Activated T-cell treated with anti-CD3 and anti-CD28 coated beads for 48 hours (primary cell): ENCODE measurements at places on chromosomes 12 and 14.

- no peak for DNase-seq
Observed at GRCh38 chr14:96588410-96589257, 86.5 kb downstream of the PAPOLA start.

DNA sequence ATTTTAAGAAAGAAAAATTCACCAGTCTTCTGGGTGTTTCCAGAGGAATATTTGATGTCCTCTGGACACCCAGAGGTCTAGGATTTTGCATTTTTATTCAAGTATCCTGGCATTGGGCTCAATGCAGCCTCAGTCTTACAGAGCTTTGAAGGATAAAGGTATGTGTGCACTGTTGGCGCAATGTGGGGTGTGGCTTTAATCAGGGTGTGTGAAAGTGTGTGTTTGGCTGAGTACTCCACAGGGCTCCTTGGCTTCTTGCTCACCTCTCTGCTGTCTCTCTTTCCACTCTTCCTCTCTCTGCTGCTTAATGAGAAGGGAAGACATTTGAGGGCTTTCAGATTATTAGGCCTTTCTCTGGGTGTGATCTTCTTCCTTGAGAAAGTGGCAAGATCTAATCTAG lies 193.3 kb upstream of the CCND2 start:
- no peak for DNase-seq

- no peak for DNase-seq
Observed at GRCh38 chr12:10368206-10369171, 21.4 kb downstream of the KLRK1 start.

- peak; percentile 28 for DNase-seq
Observed at GRCh38 chr12:124993626-124994436, at the start of gene BRI3BP. BRI3BP (plus strand) TSS chr12:124993645; CDS start chr12:124993791, 146 bp downstream.

DNA sequence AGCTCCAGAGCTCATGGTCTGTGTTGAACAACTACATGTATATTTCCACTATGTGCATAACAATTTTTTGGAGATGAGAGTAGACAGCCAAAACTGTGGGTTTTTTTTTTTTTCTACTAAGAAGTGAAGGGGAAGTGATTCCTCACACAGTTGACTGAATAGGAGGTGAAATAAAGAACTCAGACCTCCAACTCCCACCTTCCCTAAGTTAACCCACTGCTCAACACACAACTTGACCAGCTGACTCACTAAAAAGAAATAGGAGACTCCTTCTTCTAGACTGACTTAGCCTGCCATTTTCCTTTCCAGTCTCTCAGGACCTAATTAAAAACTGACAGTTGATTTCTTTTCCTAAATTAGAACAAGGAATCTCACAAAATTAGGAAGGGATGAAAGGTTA lies 1.7 kb downstream of the M6PR start:
- DNase-seq = no peak

DNA sequence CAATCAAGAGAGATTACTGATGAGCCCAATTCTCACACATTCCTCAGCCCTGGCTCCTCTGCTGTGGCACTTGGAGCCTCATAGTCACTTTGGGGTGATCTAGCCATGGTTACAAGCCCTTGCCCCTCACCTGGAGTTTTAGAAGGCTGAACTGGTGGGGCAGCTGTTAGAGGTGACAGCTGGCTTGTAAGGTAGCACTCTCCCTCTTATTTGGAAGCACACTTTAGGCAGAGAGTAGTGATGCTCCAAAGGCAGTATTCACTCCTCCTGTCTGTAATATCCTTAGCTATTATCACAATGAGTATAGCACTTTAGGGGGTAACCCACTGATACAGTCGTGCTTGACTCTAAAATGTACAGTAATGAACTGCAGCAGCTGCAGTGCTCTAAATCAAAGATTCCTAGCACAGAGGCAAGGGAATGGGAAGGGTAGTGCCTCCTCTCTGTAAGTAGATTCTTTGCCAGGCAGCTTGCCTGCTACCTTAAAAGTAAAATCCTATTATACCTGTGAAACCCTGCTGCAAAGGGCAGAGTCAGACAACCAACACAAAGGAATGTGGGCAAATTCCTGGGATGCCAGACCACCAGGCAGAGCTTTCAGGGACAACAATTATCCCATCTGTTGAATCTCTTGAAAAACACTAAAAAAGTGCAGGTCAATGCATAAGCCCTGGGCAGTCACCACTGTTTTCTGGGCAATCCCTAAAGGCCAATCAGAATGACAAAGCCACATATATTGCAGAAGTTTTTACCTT lies 336.3 kb downstream of the NOVA1 start:
- DNase-seq = no peak

DNA sequence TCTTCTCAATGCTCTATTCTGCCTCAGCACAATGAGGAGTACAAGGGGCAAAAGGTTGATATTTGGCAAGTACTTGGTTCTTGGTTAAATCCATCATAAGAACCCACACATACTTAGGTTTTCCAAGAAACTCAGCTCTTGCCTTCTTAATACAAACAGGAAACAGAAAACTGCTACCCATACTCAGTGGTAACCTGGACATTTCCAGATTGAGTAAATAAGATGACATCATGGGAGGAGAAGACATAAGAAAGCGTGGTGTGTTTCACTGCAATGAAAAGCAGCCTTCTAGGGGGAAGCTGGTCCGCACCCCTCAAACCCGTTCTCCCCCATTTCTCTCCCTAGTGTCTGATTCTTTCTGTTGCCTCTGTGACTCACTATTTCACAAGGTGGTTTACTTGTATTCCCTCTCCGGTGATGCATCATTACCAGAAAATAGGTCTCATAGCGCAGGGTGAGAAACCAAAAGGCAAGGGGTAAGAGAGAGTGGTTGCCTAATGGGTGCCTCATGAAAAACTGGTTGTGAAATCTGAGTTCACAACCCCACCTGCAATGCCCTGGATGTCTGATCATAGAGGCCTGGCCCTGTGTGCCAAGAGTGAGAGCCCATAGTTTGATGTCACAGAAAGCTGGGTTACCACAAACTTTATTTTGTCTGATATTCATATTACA lies 326.5 kb upstream of the TBX3 start:
- DNase-seq = no peak

- DNase-seq = no peak
Observed at GRCh38 chr14:89978656-89979055, 22.9 kb downstream of the TDP1 start.

DNA sequence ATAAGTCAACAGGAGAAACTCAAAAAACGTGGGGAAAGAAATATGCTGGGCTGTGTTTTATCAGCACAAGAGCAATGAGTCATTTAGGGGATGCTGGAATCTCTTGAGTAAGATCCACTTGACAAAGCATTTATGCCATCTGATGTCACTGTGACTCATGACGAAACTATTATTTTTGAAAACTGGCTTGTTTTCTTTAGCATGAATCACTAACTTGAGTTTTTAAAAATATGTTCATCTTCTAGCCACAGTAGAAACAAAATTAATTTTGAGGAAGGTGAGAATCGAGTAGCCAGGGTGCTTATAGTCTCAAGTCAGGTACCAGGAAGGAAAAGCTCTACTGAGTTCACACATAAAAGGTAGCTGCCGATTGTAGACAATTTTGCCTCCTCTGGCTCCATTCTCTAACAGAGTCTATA lies 456.2 kb upstream of the MGAT4C start:
- DNase-seq = no peak

DNA sequence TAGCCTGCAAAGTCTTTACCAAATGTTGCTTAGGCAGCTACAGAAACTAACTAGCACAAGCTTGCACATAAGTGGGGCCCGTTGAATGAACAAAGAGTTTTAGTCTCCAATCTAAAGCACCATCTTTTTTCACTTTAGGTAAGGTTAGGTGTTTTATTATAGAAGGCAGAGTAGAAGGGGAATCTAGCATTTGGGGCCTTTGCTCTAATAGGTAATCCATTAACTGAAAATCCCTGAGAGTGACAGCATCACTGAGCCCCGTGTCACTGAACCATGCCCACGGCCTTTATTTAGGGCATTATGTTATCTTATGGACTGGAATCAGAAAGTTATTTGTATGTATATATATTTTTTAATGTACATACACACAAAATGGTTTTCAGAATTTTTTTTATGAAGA lies 25.1 kb downstream of the CPNE8 start:
- DNase-seq = no peak

- no peak for DNase-seq
Observed at GRCh38 chr14:101217080-101217463, 313.6 kb upstream of the RTL1 start.

DNA sequence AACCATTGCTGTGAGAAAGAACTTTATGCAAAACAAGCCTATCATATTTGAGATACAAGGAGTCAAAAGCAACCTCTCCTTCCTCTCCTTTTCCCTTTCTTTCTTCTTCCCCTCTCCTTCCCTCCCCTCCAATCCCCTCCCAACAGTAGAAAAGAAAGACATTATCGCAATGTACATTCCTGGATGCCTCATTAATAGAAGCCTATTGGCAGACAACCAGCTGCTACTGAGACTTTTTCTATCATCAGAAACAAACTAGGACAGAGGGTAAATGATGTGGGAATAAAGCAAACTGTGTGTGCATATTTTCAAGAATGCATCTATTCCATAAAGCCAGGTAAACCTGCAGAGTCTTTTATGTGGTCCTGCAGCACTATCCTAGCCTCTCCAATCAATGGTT lies 237.2 kb downstream of the ITPR2 start:
- no peak for DNase-seq

DNA sequence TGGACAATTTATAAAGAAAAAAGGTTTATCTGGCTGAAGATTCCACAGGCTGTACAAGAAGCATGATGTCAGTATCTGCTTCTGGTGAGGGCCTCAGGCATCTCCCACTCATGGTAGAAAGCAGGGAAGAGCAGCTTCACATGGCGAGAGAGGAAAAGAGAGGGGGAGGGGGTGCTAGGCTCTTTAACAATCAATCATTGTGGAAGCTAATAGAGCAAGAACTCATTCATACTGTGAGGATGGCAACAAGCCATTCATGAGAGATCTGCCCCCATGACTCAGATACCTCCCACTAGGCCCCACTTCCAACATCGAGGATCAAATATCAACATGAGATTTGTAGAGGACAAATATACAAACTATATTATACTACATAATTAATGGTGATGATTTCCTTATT lies 361.9 kb upstream of the FAR2 start:
- no peak for DNase-seq

DNA sequence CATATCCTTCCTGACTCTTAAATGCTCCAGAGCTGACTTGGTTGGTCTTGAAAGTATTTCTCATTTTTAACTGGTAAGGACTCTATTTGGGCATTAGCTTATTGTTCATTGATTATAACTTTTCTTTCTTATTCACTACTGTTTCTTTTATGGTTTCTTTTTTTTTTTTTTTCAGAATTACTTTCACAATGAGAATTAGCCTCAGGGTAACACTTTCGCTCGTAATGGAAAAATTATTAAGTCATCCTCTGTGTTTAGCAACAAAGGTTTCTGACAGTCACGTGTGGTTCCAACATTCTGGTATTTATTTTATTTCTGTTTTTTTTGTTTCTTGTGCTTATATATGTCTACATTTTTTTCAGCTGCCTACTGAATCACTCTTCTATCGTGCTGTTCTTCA lies 80.0 kb downstream of the METTL25 start:
- DNase-seq = no peak

- DNase-seq = no peak
Observed at GRCh38 chr12:98058838-98059237, 456.6 kb upstream of the TMPO start.

- DNase-seq = no peak
Observed at GRCh38 chr14:35286003-35286600, 6.1 kb upstream of the PSMA6 start.

DNA sequence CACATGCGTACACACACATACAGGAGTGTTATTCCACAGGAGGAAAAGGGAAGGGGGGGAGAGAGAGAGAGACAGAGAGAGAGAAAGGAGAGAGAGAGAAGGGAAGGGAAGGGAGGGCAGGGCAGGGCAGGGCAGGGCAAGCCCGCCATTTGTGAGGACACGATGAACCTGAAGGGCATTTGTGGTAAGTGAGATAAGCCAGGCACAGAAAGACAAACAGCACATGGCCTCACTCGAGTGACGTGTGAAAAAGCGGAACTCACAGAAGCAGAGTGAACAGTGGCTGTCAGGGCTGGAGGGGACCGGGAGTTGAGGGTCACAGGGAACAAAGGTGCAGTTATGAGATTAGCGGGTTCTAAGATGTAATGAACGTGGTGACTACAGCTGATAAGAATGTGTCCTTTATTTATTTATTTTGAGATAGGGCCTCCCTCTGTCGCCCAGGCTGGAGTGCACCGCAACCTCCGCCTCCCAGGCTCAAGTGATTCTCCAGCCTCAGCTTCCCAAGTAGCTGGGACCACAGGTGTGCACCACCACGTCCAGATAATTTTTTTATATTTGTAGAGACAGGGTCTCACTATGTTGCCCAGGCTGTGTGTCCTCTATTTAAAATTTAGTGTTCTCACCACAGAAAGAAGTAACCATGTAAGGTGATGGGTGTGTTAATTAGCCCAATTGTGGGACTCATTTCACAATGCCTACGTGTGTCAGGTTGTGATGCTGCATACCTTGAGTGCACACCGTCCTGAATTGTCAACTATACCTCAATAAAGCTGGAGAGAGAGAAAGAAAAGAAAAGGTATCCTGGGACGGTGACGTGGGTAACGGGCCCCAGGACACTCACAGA lies 18.7 kb upstream of the FBRSL1 start:
- no peak for DNase-seq
